Bronchial epithelial cell (primary cell): ENCODE measurements at places on chromosomes 12 and 14.

DNA sequence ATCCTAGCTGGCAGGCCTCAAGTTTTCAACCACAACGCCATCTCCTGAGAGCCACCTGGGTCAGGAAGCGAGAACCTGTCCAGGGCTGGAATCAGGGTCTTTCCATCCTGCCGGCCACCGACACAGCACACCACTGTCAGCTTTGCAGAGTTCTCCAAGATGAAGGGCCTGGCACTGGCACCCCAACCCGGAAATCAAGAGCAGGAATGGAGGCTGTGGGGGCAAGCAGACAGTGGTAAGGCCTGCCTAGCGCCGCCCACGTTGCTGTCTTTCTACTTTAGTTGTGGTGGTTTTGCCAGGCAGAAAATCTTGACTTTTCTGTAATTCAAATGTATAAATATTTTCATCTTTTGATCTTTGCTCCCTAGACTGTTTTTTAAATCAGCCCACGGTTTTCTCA, 90.7 kb downstream of the ITPK1 start:
- no peak for DNase-seq

DNA sequence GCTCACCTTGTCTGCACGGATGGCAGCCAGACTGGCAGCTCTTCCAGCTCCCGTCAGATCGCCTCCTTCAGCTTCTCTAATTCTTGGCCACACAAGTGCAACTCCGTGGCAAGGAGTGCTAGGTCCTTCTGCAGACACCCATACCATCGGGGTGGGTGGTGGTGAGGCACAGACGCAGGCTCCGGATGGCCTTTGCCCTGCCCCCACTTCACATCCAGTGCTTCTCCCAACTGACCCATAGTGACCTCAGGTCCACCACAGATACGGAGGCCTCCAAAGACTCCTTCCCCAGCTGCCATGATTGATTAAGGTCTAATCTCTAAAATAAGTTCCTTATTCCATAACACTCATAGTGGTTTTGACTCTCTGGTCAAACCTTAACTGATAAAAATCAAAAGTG, 19.9 kb upstream of the CD27 start:
- no peak for DNase-seq

DNA sequence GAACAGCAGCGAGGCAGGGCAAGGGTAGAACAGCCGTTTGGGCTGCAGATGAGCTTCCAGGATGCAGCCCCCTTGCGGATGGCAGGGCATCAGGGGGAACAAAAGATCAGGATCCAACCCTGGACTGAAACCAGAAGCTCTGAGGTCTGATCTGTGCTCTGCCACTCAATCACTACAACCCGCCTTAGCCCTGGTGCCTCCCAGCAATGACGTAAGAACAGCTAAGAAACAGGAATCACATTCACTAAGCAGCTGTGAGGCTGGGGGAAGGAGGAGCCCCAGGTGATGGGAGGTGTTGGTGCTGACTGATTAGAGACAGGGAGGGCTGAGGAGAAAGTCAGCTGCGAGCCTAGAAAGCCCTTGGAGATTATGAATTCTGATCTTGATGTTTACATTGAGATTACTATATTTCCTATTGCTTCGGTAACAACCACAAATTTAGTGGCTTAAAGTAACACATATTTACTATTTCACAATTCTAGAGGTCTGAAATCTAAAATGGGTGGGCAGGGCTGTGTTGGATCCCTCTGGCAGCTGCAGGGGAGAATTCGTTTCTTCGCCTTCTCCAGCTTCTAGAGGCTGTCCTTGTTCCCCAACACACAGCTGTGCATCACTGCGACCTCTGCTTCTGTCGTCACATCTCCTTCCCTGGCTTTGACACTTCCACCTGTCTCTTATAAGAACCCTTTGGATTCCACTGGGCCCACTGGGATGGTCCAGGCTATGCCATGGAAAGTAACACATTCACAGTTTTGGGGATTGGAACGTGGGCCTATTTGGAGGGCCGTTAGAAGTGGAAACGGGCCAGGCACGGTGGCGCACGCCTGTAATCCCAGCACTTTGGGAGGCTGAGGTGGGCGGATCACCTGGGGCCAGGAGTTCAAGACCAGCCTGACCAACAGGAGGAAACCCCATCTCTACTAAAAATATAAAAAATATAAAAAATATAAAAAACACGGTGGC, 6.1 kb upstream of the CD9 start:
- peak; percentile 80 for DNase-seq

DNA sequence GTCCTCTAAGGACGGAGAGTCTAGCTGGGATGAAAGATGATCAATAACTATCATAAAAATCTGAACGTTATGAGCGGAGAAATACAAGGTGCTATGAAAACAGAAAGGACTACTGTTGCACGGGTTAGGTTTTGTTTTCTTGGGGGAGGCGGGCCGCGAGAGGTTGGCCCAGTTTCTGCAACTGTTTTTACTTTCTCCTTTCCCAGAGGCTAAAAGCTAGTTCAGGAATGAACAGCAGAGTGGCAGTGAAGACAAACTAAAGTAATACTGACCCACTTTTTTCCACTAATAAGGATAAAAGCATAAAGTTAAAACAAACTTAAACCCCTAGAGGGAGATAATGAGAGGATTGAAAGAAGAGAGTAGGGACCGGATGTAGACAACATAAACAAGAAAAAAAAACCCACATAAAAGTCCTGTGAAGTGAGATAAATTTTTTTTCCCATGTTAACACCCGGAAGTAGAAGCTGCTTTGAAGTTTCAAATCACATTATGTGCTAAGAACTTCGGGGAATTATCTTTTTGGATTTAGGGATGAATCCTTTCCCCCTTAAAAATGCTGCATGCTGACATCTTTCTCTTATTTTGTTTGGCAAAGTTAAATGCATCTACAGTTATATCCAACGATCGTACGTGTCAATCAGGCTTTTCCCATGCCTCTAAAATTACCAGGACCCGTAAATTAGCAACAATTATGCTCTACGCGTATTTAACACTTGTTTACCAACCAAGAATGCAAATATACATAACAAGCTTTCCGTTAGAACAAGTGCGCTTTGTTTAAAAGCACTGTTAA, 1.0 kb upstream of the CDK17 start:
- peak; percentile 84 for DNase-seq

DNA sequence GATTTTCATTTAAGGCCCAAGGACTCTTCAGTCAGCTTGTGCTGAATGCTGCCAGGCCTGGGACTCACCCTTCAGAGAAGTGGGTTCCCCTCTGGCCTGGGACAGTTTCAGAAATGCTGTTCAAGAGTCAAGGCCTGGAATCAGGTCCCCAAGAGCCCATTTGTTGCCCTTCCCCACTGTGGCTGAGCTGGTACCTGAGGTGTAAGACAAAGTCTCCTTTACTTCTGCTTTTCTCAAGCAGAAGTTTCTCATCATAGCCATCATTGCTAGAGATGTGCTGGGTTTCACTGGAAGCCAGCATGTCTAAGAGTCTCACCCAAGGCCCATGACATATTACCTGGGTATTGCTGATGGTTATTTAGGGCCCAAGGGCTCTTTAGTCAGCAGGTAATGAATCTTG, 8.9 kb downstream of the FANCM start:
- no peak for DNase-seq
